ENCODE measurements at places on chromosomes 2 and 18. TPM values are rescaled to one million over a fixed set of nuclear protein-coding genes. Genes with fewer than 3 reads are reported as not detected.

DNA sequence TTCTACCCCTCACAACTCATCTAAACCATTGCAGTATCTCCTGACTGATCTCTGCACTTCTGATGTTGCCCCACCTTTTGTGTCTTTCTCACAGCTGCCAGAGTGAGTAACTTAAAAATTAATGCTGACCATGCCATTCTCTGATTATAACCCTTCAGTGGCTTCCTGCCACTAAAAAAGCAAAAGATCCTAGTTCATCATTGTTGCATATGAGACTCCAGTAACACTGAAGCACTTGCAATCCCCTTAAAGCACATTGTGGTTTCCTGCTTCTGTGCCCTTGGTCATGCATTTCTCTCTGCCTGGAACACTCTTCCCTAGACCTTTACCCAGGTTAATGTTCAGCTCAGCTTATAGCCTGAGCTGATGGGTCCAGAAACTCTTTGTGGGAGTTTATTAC, 95.1 kb upstream of the WDSUB1 start:
- H3K4me3 ChIP-seq, result no peak overlapping the region
- peaks cover 5% of the 10 kb centered on the region for H3K4me1 ChIP-seq
- DNase-seq, result peak; percentile 10
- H3K27ac ChIP-seq, result no peak overlapping the region

The STAMBP gene
- 34.8 TPM for total RNA-seq

GRCh38 chr2:208648368-208648767, 241.8 kb downstream of the PTH2R start:
- H3K4me1 ChIP-seq, result no peaks in the 10 kb centered on the region
- peak overlapping the region; percentile 4 for H3K27ac ChIP-seq
- H3K36me3 ChIP-seq, result no peaks in the 10 kb centered on the region
- no peak for DNase-seq
- no peak overlapping the region for H3K4me3 ChIP-seq

- no peak for DNase-seq
- no peak overlapping the region for H3K4me3 ChIP-seq
- H3K27ac ChIP-seq, result no peak overlapping the region
- H3K27me3 ChIP-seq, result no peaks in the 10 kb centered on the region
- H3K4me1 ChIP-seq, result no peaks in the 10 kb centered on the region
These were observed 140.6 kb downstream of the CCDC148 start for GRCh38 chr2:158315803-158316414.

GRCh38 chr2:216081487-216082116, at the start of the genes PECR and TMEM169:
PECR (minus strand) TSS chr2:216081809; CDS start chr2:216081741, 68 bp downstream.
TMEM169 (plus strand) TSS chr2:216081919; CDS start chr2:216095964, 14,045 bp downstream.
- H3K27me3 ChIP-seq, result no peaks in the 10 kb centered on the region
- H3K36me3 ChIP-seq, result no peaks in the 10 kb centered on the region
- H3K4me1 ChIP-seq, result peaks cover 6% of the 10 kb centered on the region
- DNase-seq, result peak; percentile 93
- H3K4me3 ChIP-seq, result peak within 1 kb of the TSS; percentile 88

The TACR1 gene
- 5.1 TPM for total RNA-seq

- peaks cover 21% of the 10 kb centered on the region for H3K4me1 ChIP-seq
- no peak overlapping the region for H3K4me3 ChIP-seq
- no peaks in the 10 kb centered on the region for H3K36me3 ChIP-seq
- H3K27ac ChIP-seq, result no peak overlapping the region
These were observed 26.6 kb downstream of the KCNK3 start for GRCh38 chr2:26718949-26719686.

- DNase-seq, result no peak
- no peaks in the 10 kb centered on the region for H3K27me3 ChIP-seq
- H3K4me3 ChIP-seq, result no peak overlapping the region
- H3K36me3 ChIP-seq, result no peaks in the 10 kb centered on the region
- no peak overlapping the region for H3K27ac ChIP-seq
These were observed 72.6 kb downstream of the GATA6 start for GRCh38 chr18:22241921-22242361.
